ENCODE measurements at places on chromosomes 4 and X.

DNA sequence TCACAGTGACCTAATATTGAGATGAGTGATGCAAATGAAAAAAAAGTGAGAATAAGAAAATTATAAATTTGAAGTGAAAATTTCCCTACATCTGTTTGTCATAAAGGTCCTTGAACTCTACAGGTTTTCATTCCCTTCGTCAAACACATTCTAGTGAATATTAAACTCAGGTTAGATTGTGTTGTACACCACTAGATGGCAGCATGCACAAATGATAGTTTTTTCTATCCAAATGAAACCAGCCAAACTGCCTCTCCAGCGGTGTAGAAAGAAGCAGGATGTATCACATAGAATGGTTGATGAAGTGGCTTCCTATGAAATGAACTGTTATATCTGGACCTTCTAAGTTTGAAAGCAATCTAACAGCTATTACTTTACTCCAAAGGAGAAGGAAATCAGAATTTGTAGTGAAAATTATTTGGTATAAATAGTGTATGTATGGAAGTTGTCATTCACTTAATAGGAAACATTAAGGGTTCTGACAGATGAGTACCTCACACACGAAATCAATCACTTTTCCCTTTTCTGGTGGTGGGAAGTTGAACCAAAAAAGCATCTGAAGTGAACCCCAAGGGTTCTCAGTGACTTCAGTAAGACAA is 382.7 kb downstream of the UNC5C start:
- DNase-seq = no peak

GRCh38 chrX:66498672-66499296 is 140.1 kb downstream of the EDA2R start:
- DNase-seq = no peak

DNA sequence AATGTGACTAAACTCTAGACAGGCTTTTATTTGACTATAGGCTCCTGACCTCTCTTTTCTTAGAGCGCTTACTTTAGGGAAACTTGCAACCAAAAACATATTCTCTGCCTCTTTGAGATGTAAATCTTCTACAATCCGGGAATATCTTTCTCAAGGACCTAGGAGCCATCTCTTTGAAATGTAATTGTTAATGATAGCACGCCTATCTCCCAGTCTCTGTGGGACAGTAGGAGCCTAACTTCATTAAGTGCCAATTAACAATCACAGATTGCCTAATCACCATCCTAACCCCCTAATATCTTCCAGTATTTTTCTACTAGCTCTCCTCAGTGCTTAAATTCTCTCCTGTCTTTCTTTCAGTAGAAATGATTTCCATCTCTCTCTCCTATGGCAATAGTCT is 628.6 kb downstream of the DMD start:
- DNase-seq = no peak

- DNase-seq = no peak
These were observed 39.8 kb downstream of the DTHD1 start for GRCh38 chr4:36321176-36321575.

All from hypothalamus (tissue), 51 donors.